ENCODE measurements at places on chromosomes 2 and 18. TPM values are rescaled to one million over a fixed set of nuclear protein-coding genes. Genes with fewer than 3 reads are reported as not detected.

SUCLG1 gene
- 95.7 TPM for total RNA-seq

GRCh38 chr2:5677133-5677532 is 15.1 kb upstream of the SOX11 start:
- no peak overlapping the region for H3K27ac ChIP-seq
- DNase-seq: peak; percentile 85
- no peaks in the 10 kb centered on the region for H3K36me3 ChIP-seq
- no peak overlapping the region for H3K4me3 ChIP-seq
- H3K27me3 ChIP-seq: no peaks in the 10 kb centered on the region

GRCh38 chr18:46917803-46918600 is 600 bp downstream of the KATNAL2 start:
- peak overlapping the region; percentile 90 for H3K27ac ChIP-seq
- H3K4me3 ChIP-seq: peak overlapping the region; percentile 79
- no peaks in the 10 kb centered on the region for H3K27me3 ChIP-seq
- no peaks in the 10 kb centered on the region for H3K36me3 ChIP-seq
- DNase-seq: no peak
- peaks cover 32% of the 10 kb centered on the region for H3K4me1 ChIP-seq

GRCh38 chr18:12518326-12518725 is 110.6 kb downstream of the PRELID3A start:
- H3K27ac ChIP-seq: no peak overlapping the region
- H3K4me1 ChIP-seq: peaks cover 20% of the 10 kb centered on the region
- no peaks in the 10 kb centered on the region for H3K36me3 ChIP-seq
- no peak for DNase-seq
- H3K27me3 ChIP-seq: no peaks in the 10 kb centered on the region

CROCC2 gene
- not detected for total RNA-seq

ATP6V1C2 gene
- not detected for total RNA-seq

RFTN2 gene
- 5.0 TPM for total RNA-seq

GRCh38 chr2:231390667-231391066 is 4.8 kb upstream of the B3GNT7 start:
- H3K27me3 ChIP-seq: peaks cover 12% of the 10 kb centered on the region
- no peak overlapping the region for H3K27ac ChIP-seq
- no peak for DNase-seq
- peaks cover 20% of the 10 kb centered on the region for H3K4me1 ChIP-seq
- no peak overlapping the region for H3K4me3 ChIP-seq

CPO gene
- total RNA-seq: 0.33 TPM

GRCh38 chr2:38125842-38126241 is 49.9 kb upstream of the CYP1B1 start:
- H3K36me3 ChIP-seq: no peaks in the 10 kb centered on the region
- H3K4me3 ChIP-seq: no peak overlapping the region
- no peaks in the 10 kb centered on the region for H3K27me3 ChIP-seq
- no peak for DNase-seq
- H3K4me1 ChIP-seq: peaks cover 15% of the 10 kb centered on the region
- no peak overlapping the region for H3K27ac ChIP-seq

DNA sequence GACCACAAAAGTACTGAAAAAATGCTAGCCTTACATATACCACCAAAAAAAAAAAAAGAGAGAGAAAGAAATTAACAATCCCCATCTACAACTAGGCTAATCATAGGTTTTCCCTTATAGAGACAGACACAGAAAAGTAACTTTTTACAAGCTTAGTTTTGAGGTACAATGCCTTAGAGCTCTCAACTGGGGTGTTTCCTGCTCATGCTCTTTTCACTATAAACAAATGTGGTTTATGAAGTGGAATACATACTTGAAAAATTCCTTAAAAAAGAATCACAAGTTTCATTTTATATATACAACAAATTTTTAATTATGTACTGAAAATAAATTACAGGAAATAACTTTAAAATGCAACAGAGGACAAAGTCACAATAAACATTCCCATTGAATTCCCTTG is 82.5 kb downstream of the ATL2 start:
- no peak overlapping the region for H3K4me3 ChIP-seq
- H3K36me3 ChIP-seq: peaks cover 58% of the 10 kb centered on the region
- no peaks in the 10 kb centered on the region for H3K27me3 ChIP-seq

- H3K27me3 ChIP-seq: no peaks in the 10 kb centered on the region
- no peak for DNase-seq
- no peaks in the 10 kb centered on the region for H3K4me1 ChIP-seq
- no peak overlapping the region for H3K4me3 ChIP-seq
- H3K36me3 ChIP-seq: no peaks in the 10 kb centered on the region
- no peak overlapping the region for H3K27ac ChIP-seq
Observed at GRCh38 chr2:175310813-175311504, 129.4 kb upstream of the ATP5MC3 start.

DNA sequence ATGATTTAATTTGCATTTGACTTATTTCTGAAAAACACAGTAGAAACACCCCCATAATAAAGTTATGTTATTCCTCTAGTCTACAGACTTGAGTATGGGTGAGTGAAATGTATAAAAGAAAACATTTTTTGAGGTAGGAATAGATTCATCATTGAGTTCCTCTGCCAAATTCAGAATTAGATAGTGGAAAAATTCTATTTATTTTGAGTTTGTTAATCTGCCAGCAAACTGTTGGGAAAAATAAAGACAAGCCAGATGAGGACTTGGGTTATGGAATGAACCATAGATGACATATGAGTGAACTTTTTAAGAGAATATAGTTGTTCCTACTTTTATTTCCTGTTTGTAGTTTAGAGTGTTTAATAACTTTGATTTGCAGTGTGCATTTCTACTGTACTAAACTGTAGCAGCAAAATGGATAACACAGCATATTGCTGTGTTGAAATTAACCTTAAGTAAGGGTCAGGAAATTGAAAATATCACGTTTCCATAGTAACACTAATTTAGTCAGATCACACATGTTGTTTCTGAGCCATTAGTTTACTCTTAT is 35.6 kb upstream of the PNPT1 start:
- H3K4me3 ChIP-seq: no peak overlapping the region
- no peak overlapping the region for H3K27ac ChIP-seq
- peaks cover 7% of the 10 kb centered on the region for H3K4me1 ChIP-seq
- H3K27me3 ChIP-seq: no peaks in the 10 kb centered on the region
- no peak for DNase-seq

LAMA1 gene
- 0.17 TPM for total RNA-seq

GRCh38 chr18:49626842-49627467 is 65.1 kb downstream of the LIPG start:
- peaks cover 6% of the 10 kb centered on the region for H3K4me1 ChIP-seq
- no peaks in the 10 kb centered on the region for H3K27me3 ChIP-seq
- no peak for DNase-seq
- H3K4me3 ChIP-seq: no peak overlapping the region
- no peak overlapping the region for H3K27ac ChIP-seq
- no peaks in the 10 kb centered on the region for H3K36me3 ChIP-seq

OTOF gene
- 1.5 TPM for total RNA-seq

Data from esophagus muscularis mucosa (tissue), 4 donors.